NCI-H446 (cell line): ENCODE measurements at places on chromosomes 3 and 15.

DNA sequence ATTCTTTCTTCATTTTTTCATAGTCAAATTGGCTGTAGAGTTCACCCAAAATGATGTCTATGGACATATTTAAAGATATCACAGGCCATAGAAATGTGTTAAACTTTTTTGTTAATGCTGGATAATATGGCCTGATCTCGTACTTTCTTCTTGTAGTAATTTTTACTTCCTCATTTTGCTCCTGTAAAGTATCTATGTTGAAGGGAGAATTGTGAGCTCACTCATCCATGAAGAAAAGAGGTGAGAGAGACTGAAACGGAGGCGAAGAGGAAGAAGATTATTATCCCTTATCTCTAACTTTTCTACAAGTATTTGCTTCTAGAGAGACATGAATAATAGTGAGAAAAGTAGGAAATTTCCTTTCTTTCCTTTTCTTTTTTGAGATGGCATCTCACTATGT is 613.8 kb upstream of the TBL1XR1 start:
- DNase-seq, result no peak

- DNase-seq, result no peak
Observed at GRCh38 chr3:73192036-73192738, 130.7 kb downstream of the EBLN2 start.

DNA sequence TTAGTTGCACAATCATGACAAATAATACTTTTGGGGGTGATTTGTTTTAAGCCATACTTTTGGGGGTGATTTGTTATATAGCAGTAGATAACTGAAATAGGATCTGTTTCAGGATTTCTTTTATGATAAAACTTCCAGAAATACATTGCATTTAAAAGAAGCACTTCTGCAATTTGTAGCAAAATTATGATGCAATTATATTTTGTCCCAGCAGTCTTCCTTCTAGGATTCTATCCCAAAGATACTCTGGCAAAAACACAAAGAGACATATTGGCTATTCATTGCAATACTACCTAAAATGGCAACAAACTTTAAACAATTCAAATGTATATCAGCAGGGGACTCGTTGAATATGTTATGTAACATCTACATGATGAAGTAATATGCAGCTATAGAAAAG is 78.9 kb upstream of the ANKRD28 start:
- DNase-seq, result no peak

GRCh38 chr3:31254483-31254882 is 278.2 kb upstream of the STT3B start:
- DNase-seq, result no peak

DNA sequence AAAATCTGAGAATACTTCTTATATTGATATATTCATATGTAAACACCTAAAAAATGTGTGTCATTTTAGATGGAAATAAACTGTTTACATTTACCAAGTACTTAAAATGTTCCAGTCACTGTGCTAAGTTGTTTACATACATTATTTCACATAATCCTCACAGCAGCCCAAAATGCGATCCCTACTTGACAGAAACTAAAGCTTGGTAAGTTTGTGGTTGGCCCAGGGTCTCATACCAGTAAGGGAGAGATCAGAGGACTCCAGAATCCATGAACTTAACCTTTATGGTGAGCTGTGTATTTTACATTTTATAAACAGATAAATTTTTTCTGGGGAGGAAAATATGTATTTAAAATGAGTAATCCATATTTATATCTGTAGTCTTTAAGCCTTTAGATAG is 51.2 kb downstream of the SLC25A26 start:
- DNase-seq, result no peak

DNA sequence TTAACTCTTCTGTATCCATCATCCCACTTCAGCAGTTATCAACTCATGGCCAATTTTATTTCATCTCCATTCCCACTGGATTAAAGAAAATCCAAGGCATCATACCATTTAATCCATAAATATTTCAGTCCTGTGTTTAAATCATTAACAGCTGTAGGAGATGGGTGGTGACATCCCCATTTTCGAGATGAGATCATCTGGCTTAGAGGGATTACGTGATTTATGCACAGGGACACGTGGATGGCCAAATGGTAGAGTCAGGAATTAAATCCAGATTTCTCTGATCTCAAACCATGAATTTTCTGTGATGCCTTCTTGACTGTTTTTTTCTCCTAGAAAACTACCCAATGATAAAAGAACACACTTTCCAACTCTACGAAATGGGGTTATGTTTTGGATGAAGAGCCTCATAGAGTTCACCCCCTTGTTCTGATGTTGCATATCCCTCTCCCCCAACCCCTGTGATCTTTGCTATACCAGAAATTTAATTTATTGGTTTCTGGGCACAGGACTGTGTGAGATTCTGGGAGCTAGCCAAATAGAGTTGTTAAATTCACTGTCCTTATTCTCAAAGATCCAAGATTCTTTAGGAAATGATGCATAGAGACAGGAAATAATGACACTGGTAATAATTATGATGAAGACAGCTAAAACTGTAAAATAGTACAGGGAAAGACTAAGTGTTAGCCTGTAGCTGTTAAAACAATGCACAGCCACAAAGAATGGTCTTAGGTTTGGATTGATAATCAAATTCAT is 7.4 kb downstream of the ZNF589 start:
- DNase-seq, result no peak

DNA sequence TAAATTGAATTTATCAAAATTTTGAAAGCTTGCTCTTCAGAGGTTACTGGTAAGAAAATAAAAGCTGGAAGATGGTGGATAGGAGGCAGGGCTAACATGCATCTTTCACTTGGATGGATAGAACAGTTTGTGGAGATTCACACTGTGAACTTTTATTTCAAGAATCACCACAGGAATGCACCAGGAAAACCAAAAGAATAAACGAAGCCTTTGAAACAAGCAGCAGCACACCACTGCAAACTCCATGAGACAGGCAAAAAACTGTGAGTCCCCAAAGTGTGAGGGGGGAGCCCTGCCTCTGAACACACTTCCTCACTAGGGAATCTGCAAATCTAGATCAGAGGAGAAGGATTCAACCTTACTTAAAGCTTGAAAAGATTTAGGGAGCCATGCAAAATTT is 122.2 kb downstream of the RTP4 start:
- no peak for DNase-seq

GRCh38 chr3:34793057-34793456 is 846.3 kb upstream of the ARPP21 start:
- DNase-seq, result no peak

DNA sequence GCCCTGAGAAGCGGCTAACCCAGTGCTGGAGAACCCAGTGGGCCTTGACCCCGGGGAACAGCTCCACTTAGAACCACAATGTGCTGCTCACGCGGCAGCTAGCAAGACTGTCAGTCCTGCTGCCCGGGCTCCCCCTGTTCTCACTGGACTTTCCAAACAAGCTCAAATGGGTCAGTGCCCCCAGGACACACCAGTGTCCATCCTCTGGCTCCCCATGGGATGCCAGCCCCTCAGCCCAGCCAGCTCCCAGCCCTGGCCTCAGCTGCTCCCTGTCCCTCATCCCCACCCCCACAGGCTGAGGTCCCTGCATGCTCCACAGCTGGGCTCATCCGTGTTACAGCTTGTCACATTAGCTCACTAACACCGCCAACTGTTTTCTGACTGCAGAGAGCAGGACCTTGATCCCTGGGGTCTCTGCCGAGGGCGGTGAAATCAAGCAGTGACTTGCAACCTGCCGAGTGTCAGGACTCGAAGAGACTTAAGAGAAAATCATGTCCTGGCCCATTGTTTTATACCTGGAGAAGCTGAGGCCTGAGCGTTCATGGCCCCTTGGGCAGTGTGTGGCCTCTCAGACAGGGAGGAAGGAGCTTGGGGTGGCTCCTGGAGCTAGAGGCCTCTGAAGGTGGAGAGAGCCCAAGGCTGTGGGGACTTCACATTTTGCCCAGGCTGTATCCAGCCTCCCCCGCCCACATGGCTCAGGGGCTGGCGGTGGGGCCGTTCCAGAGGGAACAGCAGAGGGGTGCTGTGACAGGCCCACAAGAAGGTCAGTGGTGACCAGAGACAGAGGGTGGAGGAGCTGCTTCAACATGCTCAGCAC is 157.5 kb downstream of the MEGF11 start:
- no peak for DNase-seq

GRCh38 chr15:60703207-60703933 is 224.4 kb upstream of the ICE2 start:
- DNase-seq, result no peak

- DNase-seq, result no peak
Observed at GRCh38 chr3:159989973-159990846, 1.6 kb downstream of the IL12A start.

- DNase-seq, result no peak
Observed at GRCh38 chr3:156664831-156665178, 9.6 kb upstream of the TIPARP start.

DNA sequence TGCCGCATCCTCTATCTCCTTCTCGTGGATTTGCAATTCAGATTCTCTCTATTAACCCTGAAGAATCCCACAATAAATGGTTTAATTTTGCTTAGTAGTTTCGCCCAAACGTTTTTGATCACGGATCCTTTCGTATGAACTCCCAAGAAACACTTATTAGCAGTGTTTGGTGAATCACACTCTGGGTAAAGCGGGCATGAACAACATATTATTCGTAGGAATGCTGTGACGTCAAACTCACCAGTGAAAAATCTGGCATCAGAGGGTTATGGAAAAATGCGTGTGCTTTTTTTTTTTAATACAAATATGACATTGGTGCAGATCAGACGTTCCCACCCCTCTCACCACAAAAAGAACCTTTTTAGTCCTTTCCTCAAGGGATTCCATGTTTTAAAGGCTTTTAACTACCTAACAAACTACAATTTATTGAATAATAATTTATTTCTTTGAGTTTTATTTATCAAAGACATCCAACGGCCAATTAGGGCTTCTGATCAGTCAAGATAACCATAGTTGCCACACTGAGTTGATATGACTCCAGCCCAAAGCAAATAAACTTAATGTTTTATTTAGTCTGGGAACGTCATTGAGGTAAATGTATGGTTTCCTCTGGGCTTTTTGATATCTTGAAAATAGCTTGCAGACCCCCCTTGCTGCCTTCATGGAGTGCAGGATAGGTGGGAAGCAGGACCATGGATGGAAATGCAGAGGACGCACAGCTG is 45.5 kb upstream of the CGNL1 start:
- no peak for DNase-seq

DNA sequence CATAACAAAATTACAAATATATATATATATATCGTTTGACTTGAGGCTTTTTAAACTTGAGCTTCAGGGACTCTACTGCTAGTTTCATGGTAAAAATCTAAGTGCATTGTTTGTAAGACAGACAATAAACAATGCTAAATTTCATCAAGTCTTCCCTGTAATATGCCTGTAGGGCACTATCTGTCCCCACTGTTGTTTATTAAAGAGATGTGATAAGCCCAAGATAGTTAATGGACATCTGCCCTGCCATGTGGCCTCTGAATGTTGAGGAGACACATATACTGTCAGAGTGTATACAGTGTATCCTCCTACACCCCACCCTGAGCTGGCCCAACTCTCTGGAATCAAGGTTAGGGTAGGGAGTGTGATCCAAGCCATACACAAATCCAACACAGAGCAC is 15.1 kb upstream of the EIF1B start:
- DNase-seq, result no peak

DNA sequence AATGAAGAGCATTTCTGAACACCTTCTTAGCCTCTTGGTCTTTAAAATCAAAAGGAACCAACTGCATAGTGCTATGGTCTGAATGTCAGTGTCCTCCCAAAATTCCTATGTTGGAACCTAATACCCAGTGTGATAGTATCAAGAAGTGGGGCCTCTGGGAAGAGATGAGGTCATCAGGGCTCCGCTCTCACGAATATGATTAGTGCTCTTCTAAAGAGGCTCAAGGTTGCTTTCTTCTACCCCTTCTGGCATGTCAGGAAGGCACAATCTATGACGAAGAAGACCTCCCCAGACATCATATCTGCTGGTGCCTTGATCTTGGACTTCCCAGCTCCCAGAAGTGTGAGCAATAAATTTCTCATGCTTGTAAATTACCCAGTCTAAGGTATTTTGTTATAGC is 209.5 kb downstream of the MAGI1 start:
- DNase-seq, result no peak

DNA sequence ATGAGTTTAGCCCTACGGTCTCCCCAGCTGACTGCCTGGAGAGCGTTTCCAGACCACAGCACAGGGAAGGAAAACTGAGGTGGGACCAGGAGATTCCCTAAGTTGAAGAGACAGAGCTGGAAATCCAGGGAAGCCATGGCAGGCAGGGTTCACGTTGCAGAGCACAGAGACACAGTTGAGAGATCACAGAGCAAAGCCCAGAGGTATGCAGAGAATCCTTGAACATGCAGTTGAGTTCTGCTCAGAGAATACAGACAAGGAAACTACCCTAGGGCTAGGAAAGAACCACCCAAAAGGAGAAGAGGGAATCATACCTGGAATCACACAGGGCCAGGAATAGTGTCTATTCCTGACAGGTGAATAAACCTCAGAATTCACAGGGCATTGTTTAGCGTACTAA is 14.3 kb downstream of the SLC28A1 start:
- DNase-seq, result no peak

- DNase-seq, result no peak
Observed at GRCh38 chr3:98612996-98613517, 19.6 kb upstream of the CPOX start.

DNA sequence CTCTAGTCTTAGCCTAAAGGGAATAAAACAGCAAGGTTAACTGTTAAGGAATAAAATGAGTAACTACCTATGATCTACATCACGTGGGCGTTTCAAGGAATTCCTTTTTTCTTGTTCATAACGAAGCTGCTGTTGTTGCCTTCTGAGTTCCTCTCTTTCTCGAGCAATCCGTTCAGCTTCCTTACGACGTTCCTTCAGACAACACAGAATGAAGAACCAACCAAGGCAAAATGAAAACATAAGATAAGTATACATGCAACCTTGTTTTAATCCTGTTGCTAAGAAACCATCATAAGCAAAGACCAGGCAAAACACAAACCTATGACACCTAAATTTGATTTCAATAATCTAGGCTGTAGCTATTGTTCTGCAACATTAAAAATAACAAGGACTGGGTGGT is 44.1 kb downstream of the SLTM start:
- DNase-seq, result no peak

GRCh38 chr3:3179407-3180094 is at the start of gene CRBN:
Gene CRBN, minus strand, starts transcription at chr3:3179691. Its CDS starts 4 bp downstream, at chr3:3179687.
- peak; percentile 31 for DNase-seq

GRCh38 chr3:187005827-187006481 is 75.6 kb downstream of the ST6GAL1 start:
- no peak for DNase-seq
